GM23338 (cell line): ENCODE measurements at places on chromosomes 7 and 10. TPM values are rescaled to one million over a fixed set of nuclear protein-coding genes. Genes with fewer than 3 reads are reported as not detected.

Gene MINDY3
- 6.8 and 10.2 TPM in 2 replicates for polyA plus RNA-seq

Gene FOXI2
- 0.74 and 1.1 TPM in 2 replicates for polyA plus RNA-seq

Gene COL28A1
- polyA plus RNA-seq = 0.70 and 0.80 TPM in 2 replicates

Gene C10orf67
- polyA plus RNA-seq = 0.16 TPM in 2 replicates

Gene IFIT1
- polyA plus RNA-seq = 1.5 and 2.4 TPM in 2 replicates

Gene BTRC
- 10.0 and 12.2 TPM in 2 replicates for polyA plus RNA-seq

Gene ATP6V0E2
- polyA plus RNA-seq = 14.8 and 15.6 TPM in 2 replicates

Gene GJC3
- polyA plus RNA-seq = 3.1 and 3.8 TPM in 2 replicates

Gene C10orf71
- not detected in 2 replicates for polyA plus RNA-seq

Gene JCAD
- polyA plus RNA-seq = 0.78 TPM in 2 replicates

Gene TAS2R3
- not detected in 2 replicates for polyA plus RNA-seq

Gene VAX1
- polyA plus RNA-seq = not detected in 2 replicates
